ENCODE measurements at places on chromosomes 2 and 18.

DNA sequence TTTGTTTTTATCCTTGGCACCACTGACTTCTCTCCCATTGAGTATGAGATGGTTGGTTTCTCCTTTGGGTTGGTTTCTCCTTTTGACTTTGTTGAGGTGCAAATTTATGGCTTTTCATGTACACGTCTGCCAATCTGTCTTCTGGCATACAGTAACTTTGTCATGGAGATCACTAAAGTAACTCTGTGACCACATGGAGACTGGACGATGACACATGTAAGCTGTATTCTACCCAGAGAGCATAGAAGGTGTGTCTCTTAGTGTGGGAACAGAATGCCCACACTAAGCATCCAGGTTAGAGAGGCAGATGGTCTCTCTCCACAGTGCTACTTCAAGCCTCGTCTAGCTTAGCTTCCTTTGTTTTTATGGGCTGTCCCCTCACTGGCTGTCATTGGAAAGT lies 897.5 kb downstream of the SUCLG1 start:
- DNase-seq, result no peak

- DNase-seq, result no peak
Measured at GRCh38 chr2:134549104-134549503, 169.7 kb downstream of the TMEM163 start.

DNA sequence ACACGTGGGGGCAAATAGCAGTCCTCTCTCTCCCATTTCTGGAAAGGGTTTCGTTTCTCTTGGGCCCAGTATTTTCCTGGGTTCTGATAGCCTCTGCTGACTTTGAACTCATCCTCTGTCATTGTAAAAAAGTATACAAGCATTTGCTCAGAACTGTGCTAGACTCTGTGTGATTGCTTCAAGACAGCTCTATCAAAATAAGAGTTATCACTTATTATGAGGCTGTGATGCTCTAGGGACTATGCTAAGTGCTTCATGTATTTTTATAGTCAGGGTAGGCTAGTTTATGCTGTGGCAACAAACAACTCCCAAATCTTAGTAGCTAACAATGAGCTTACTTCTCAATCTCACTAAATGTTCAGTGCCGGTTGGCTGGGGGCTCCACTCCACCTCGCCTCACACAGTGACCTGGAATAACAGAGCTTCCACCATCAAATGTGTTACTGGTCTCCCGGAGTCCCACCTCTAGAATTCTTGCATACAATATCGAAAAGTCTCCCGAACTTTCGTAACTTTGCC lies 110.8 kb upstream of the CDC42EP3 start:
- no peak for DNase-seq

DNA sequence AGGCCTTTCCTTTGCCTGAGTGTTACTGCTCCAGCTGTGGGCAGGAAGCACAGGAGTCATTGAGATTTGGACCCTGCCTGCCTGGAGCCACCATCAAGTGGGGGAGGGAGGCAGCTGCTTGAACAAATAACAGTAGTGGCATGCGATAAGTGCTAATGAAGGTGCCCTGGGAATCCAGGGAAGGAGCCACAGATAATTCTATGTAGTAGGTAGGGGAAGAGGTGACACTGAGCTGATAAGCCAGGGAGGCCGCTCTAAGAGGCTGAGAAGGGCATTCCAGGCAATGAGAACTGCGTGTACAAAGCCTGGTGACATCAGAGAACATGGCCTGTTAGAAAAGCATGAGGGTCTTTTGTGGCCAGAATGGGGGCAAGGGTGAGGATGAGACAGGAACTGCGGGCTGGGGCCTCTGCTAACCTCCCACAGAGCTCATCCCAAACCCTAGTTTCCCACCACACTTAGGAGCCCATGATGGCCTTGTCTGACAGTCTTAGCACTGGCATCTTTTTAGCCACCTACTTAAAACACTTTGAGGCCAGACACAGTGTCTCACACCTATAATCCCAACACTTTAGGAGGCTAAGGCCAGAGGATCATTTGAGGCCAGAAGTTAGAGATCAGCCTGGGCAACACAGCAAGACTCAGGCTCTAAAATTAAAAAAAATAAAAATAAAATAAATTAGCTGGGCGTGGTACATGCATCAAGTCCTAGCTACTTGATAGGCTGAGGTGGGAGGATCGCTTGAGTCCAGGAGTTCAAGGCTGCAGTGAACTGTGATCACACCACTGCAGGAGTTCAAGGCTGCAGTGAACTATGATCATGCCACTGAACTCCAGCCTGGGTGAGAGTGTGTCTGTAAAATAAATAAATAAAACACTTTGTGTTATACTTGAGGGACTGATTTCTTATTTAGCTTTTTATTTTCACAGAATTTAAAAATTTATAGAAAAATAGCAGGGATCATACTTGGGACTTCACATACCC lies 58.9 kb downstream of the TET3 start:
- DNase-seq, result no peak
